T-helper 22 cell (primary cell): ENCODE measurements at places on chromosomes 7 and 10.

DNA sequence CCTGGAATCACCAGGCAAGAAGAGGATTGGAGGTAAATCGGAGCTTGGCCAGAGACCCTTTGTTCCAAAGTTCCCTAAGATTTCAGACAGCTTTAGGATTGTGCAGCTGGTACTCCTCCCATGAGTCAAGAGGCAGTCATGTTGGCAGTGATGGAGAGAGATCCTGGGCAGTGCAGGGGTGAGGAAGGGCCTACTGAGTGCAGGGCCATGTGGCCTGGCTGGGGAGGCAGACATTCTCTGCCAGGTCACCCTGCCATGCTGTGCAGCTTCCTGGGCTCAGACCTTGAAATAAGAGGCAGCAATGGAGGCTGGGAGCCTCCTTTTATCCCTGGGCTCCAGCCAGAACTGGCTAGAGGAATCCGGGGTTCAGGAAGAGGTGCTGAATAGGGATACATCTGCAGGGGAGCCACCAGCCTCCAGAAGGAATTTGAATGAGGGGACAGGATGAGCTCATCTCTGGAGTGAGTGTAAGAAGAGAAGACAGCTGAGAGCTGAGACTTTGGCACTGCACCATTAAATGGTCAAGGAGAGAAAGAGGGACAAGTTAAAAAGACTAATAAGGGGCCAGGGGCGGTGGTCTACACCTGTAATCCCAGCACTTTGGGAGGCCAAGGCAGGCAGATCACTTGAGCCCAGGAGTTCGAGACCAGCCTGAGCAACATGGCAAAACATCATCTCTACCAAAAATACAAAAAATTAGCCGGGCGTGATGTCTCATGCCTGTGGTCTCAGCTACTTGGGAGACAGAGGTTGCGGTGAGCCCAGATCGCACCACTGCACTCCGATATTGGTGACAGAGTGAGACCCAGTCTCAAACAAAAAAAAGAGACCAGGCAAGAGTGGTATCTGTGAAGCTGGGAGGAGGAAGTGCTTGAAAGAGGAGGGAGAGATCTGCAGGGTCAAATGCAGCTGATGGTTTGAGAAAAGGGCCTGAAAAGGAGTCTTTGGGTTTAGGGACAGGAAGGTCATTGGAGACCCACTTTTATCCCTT, 12.0 kb downstream of the SFTPD start:
- DNase-seq = no peak

- DNase-seq = no peak
Measured at GRCh38 chr7:48628793-48629349, 295.5 kb upstream of the CDC14C start.

DNA sequence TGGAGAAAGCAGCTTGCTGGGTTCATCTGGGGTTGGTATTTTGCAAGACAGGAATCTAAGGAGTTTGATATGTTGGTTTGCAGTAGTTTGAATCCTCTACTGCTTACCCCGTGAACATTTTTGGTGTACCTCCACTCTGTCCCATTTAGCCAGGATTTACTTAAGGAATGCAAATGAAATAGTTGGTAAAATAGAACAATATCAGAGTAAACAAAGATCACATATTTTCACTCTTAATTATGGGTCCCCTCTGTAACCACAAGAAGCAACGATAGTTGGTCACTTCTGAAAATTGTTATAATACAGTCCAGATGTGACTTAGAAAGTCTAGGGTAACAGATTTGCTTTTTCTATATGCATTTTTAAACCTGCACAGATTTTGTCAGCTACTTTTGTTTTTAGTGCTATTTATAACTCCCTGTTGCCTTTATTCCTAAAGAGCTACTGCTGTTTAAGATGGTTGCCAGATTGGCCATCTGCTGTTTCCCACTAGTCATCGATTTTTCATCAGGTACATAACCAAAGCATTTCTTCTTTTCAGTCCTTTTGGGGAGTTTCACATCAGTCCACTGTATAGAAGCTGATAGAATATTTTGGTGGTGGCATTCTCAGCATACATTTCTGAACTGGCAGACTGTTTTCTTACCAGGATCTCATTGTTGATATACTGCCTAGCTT, 37.6 kb downstream of the MAPK8 start:
- no peak for DNase-seq

- DNase-seq = no peak
Measured at GRCh38 chr7:117775801-117776200, 97.4 kb downstream of the CTTNBP2 start.

- no peak for DNase-seq
Measured at GRCh38 chr10:53700278-53700677, 927.7 kb upstream of the MBL2 start.

GRCh38 chr7:135557455-135558336, at the start of gene NUP205:
TSS of gene NUP205 (plus strand) at chr7:135557917. CDS start at chr7:135557945, 28 bp downstream.
- peak; percentile 50 for DNase-seq

DNA sequence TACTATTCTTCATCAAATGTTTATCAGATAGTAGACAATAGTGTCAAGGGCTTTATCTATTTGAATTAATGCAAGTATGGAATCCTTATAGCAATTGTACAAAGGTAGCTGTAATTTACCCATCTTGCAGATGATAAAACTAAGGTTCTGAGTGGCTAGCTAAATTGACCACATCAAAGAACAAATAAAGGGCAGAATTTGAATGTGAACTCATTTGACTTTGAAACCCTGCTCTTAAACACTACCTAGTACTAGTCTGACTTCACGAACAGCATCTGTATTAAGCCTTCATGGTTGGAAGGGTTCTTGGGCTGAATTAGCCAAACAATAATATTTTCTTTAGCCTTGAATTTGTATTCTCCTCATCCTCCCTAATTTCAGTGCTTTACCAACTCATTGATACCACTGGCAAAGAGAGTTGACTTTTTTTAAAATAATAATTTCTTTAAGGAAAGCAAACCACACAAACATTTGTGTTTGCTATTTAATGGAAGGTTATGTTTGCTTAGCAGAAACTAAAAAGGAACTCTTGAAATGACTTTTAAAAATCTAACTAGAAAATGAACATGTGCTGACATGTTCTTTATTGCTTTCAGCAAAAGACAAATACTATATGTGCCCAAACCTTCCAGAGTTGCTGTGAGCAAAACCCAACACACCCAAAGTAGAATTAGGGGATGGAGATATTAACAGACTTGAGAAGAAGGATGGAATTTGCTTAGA, 322.6 kb downstream of the RNLS start:
- no peak for DNase-seq

- DNase-seq = no peak
Measured at GRCh38 chr10:1607466-1607865, 129.9 kb downstream of the ADARB2 start.

GRCh38 chr7:99631295-99632109, 14.8 kb downstream of the ZSCAN25 start:
- no peak for DNase-seq

DNA sequence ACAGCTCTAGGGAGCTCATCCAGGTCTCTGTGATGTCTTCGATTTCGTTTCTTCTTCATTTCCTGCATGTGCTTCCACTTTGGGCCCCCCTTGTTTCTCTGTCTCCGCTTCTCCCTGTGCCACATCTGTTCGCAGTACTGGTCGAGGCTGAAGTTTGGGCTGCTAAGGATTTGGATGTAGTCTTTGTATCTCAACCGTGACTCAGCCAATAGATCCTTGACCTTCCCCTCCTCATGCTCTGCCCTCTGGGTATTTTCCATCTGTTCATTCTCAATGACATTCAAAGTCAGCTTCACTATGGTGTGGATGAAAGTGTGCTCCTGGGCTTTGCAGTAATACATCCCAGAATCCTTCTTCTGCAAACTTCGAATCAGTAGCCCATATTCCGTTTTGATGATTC, 187.4 kb downstream of the SEMA3D start:
- DNase-seq = no peak

DNA sequence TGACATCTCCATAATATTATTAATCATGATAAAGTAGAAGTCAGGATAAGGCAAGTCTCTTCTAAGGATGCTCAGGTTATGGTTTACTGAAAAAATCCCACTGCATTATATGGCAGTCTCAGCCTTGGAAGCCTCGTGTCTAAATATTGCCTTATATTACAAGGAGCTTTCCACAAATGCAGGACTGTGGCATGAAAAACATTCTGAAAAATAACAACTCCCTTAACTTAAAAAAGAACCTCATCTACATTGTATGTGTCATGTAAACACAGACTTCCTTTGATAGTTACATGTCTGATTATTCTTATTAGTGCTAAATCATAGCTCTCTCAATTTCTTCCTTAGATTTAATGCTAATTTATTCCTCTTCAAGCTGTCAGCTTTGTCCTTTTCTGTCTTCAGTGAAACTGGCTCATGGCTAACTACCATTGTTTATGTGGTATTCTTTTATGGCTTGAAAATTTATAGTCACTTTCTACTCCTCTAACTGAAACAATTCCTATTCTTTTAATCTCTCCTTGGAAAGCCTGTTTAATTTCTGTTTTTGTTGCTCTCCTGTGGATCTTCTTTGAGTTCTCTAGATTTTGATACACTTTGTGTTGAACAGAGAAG, 156.1 kb downstream of the KIF20B start:
- no peak for DNase-seq

DNA sequence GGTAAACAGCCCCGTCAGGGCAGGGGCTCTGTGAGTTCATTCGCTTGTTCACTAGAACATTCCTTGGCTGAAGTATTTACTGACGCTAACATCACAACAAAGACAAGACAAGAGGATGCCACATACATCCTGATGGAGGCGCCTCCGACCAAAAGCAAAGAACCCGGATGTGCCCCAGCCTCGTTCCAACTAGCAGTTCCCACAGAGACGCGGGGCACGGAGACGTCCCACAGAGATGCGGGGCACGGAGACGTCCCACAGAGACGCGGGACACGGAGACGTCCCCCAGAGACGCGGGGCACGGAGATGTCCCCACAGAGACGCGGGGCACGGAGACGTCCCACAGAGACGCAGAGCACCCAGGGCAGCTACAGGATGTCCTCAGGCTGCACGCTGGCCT, 35.4 kb upstream of the CFAP46 start:
- DNase-seq = no peak

GRCh38 chr7:158750702-158751101, 46.1 kb upstream of the NCAPG2 start:
- no peak for DNase-seq

- no peak for DNase-seq
Measured at GRCh38 chr10:63267414-63268148, 134.5 kb downstream of the NRBF2 start.

DNA sequence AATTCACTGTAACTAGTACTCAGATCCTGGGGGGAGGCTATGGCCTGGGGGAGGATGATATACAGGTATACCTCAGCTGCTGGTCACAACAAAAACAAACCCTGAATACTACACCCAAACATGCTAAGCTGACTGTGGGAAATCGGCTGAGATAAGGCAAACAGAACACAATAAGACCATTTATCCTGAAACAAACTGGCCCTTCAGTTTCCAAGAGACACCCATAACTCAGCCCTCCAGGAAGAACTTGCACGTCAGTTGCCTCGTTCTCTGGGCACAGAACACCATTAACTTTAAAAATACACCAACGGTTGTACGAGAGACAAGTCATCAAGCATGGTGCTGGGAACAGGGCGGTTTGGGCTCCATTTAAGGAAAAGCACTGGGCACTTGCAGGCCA, 24.1 kb upstream of the KCNMA1 start:
- DNase-seq = no peak

- no peak for DNase-seq
Measured at GRCh38 chr7:150879345-150879744, 27.0 kb downstream of the AOC1 start.

- DNase-seq = no peak
Measured at GRCh38 chr7:50733552-50733951, 49.1 kb downstream of the GRB10 start.

GRCh38 chr7:127586346-127586745, 950 bp upstream of the GCC1 start:
- no peak for DNase-seq
